Activated CD4-positive, alpha-beta T cell treated with anti-CD3 and anti-CD28 coated beads for 36 hours (primary cell): ENCODE measurements at places on chromosomes 1 and 21. TPM values are rescaled to one million over a fixed set of nuclear protein-coding genes. Genes with fewer than 3 reads are reported as not detected.
A peak's percentile ranks its signal among the peaks of the same experiment; 100 is the strongest.

DNA sequence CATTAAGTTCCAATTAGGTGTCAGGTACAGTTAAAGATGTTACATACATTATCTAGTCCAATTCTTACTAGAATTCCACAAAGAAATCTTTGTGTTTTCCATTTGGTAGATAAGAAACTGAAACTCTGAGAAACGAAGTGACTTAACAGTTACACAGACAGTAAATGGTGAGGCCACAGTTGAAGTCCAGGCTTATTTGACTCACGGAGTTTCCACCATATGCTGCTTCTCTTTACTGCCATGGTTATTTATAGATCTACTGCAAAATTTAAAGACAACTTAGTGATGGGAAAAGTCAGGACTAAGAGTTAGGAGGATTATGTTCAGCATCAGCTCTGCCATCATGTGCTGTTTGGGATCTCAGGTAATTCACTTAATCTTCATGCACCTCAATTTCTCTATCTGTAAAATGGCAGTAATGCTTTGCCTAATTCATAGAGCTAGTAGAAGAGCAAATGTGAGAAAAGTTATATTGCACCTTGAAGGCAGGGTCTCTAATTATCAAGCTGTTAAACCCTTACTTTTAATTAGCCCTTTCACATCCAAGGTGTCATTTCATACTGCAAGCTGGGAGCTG is 26.2 kb upstream of the SAMSN1 start:
- H3K4me3 ChIP-seq = no peak overlapping the region
- DNase-seq = peak; percentile 17
- no peaks in the 10 kb centered on the region for H3K36me3 ChIP-seq
- H3K27me3 ChIP-seq = no peaks in the 10 kb centered on the region

SPRR2F gene
- not detected for total RNA-seq

S100A14 gene
- 0.14 TPM for total RNA-seq

C1QA gene
- total RNA-seq = not detected

DNA sequence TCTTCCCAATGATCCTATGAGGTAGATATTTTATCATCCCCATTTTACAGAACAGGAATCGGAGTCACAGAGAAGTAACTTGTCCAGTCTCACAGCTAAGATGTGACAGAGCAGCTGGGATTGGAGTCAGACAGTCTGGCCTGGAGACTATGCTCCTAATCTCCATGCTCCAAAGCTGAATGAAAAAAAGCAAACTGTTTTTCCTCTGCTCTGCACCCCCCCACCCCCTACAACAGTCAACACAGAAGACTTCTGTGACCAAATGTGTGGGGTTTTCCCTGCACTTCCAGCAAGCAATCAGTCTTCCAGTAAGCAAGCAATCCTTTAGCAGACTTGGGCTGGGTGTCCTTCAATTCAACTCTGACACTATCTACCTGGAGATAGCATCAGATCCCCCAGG is 33.2 kb downstream of the KIRREL1 start:
- DNase-seq = no peak
- H3K4me1 ChIP-seq = no peaks in the 10 kb centered on the region
- no peaks in the 10 kb centered on the region for H3K27me3 ChIP-seq
- no peaks in the 10 kb centered on the region for H3K36me3 ChIP-seq

DNA sequence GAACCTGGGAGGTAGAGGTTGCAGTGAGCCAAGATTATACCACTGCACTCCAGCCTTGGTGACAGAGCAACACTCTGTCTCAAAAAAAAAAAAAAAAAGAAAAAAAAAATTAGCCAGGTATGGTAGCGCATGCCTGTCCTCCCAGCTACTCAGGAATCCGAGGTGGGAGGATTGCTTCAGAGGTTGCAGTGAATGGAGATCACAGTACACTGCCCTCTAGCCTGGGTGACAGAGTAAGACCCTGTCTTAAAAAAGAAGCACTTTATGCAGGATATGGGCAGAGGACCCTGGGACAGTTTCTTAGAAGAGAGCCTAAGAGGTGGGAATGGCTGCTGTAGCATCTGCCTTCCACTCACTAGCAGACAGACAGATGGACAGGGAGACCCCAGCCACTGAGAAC is 23.0 kb downstream of the IQGAP3 start:
- H3K36me3 ChIP-seq = no peaks in the 10 kb centered on the region
- H3K27ac ChIP-seq = no peak overlapping the region
- H3K4me1 ChIP-seq = peaks cover 4% of the 10 kb centered on the region
- H3K27me3 ChIP-seq = no peaks in the 10 kb centered on the region
- no peak for DNase-seq
- no peak overlapping the region for H3K4me3 ChIP-seq

PADI2 gene
- total RNA-seq = not detected

DNA sequence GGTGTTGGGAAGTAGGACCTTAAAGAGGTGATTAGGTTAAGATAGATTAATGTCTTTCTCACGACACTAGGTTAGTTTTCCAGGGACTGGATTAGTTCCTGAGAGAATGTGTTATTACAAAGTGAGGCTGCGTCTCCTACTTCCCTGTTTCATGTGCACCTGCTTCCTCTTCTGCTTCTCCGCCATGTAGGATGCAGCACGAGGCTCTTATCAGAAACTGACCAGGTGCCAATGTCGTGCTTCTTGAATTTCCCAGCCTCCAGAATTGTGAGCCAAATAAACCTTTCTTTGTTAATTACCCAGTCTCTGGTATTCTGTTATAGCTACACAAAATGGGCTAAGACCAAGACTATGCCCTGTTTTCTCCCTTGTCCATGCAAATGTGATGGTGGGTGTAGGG is 152.2 kb upstream of the LMO4 start:
- no peak overlapping the region for H3K27ac ChIP-seq
- DNase-seq = no peak
- peaks cover 20% of the 10 kb centered on the region for H3K27me3 ChIP-seq
- H3K4me3 ChIP-seq = no peak overlapping the region
- H3K4me1 ChIP-seq = no peaks in the 10 kb centered on the region

SUSD4 gene
- 1.9 TPM for total RNA-seq

DNA sequence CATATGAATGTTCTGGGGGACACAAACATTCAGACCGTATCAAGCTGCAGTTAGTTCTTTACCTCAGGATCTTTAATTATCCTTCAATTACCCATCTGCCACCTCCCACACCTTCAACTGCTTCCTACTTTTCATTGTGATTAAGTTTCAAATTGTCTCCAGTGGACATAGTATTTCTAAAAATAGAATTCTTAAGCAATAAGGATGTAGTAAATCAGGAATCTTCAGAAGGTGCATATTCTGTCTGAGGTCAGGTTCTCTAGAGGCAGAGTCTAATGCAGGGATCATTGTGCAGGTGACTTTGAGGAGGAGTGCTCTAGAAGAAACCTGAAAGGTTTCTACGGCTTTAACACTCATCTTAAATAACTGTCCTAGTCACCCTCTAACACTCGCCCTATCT is 102.6 kb upstream of the PPP2R5A start:
- no peak overlapping the region for H3K27ac ChIP-seq
- H3K36me3 ChIP-seq = no peaks in the 10 kb centered on the region
- H3K4me3 ChIP-seq = no peak overlapping the region
- DNase-seq = no peak
- H3K4me1 ChIP-seq = peaks cover 12% of the 10 kb centered on the region

DNA sequence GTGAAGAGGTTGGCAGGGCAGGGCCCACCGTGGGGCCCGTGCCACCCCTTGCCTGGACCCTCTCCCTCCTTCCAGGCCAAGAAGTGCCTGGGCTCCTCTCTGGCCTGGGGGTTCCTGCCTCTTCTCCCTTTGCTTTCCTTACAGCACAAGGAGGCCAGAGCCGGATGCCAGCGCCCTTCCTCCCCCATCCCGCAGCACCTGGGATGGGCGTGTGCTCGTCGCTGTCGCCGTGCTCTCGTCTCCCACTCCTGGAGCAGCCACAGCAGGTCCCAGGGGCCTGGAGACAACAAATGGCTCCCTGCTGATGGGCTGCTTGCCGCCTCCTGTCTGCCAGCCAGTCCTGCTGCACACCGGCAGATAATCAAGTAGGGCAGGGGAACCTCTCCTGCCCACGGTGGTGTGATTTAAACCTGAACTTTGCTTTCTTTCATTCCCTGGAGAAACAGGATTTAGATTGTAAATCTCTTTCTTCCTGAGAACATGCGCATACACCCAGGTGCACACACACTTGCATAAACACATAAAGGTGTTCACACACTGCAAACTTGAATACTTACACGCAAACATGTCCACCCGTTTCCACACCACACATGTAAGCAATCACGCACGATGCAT is 50.8 kb upstream of the POU3F1 start:
- no peaks in the 10 kb centered on the region for H3K4me1 ChIP-seq
- H3K27ac ChIP-seq = no peak overlapping the region
- no peaks in the 10 kb centered on the region for H3K36me3 ChIP-seq
- H3K4me3 ChIP-seq = no peak overlapping the region

DNA sequence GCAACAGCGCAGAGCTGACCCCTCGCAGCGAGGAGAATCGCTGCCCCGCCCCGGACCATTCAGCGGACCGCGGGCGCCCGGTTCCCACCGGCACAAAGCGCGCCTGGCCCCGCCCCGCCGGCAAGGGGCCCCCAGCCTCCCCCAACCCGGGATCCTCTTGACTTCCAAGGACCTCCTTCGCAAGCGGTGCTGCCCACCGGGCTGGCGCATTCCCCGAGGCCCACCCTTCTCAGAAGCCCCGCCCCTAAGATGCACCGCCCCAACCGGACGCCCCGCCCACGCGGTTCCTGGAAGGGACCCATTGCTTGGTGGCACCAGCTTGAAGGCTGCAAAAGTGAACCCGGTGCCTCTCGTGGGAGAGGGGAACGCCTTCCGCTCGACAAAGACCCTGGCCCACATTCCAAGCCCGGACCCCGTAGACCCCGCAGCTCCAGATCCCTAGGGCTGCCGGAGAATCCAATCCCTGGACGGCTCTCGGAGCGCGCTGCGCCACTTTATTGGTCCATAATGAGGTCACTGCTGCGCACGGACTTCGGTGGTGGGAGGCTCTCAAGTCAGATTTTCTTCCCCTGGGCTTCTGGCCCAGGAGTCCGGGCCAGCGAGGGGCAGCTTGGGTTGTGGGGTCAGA is 2.0 kb downstream of the HES3 start:
- H3K36me3 ChIP-seq = no peaks in the 10 kb centered on the region
- peak; percentile 73 for DNase-seq
- H3K27ac ChIP-seq = no peak overlapping the region
- peaks cover 54% of the 10 kb centered on the region for H3K27me3 ChIP-seq

DNA sequence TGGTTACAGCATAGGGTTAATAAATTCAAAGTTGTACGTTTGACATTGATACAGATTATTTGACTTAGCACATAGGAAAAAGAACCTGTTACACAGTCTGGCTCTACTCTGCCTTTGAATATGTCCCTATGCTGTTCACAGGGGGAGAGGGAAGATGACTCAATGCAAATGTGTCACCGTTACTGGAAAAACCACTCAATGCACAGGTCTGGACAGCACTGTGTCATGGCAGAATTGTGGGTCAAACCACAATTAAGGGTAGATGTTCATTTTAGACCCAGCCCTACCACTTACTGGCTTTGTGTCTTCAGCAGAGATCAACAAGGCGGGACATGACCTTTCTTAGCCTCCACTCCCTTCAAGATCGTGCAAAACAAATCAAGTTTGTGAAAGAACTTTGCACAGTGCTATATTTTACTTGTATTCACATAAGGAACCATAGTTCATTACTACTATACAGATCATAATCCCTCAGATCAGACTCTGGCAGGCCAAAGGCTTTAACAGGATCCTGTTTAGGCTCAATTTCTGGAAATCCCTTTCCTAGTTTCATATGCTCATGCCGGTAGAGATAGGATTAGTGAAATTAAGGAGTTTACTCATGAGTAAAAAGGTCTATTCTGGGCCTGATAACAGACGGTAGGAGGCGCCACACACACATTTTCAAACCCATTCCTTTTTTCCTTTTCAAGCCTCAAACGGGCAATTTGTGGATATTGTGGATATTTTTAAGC is 22.1 kb downstream of the EIF2D start:
- H3K36me3 ChIP-seq = peaks cover 75% of the 10 kb centered on the region
- peak; percentile 81 for DNase-seq
- peaks cover 65% of the 10 kb centered on the region for H3K4me1 ChIP-seq
- H3K4me3 ChIP-seq = peak overlapping the region; percentile 59

DNA sequence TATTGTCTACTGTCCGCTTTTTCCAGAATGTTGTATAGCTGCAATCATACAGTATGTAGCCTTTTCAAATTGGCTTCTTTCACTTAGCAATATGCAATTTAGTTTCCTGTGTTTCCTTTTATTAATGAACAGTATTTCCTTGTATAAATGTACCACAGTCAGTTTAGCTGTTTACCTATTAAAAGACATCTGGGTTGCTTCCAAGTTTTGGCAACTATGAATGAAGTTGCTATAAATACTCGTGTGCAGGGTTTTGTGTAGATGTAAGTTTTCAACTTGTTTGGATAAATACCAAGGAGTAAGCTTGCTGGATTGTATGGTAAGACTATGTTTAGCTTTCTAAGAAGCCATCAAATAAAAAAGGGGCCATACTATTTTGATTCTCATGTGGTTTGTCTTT is 24.4 kb upstream of the KCNJ6 start:
- H3K36me3 ChIP-seq = no peaks in the 10 kb centered on the region
- no peak for DNase-seq
- no peak overlapping the region for H3K4me3 ChIP-seq
- peaks cover 6% of the 10 kb centered on the region for H3K27me3 ChIP-seq

DNA sequence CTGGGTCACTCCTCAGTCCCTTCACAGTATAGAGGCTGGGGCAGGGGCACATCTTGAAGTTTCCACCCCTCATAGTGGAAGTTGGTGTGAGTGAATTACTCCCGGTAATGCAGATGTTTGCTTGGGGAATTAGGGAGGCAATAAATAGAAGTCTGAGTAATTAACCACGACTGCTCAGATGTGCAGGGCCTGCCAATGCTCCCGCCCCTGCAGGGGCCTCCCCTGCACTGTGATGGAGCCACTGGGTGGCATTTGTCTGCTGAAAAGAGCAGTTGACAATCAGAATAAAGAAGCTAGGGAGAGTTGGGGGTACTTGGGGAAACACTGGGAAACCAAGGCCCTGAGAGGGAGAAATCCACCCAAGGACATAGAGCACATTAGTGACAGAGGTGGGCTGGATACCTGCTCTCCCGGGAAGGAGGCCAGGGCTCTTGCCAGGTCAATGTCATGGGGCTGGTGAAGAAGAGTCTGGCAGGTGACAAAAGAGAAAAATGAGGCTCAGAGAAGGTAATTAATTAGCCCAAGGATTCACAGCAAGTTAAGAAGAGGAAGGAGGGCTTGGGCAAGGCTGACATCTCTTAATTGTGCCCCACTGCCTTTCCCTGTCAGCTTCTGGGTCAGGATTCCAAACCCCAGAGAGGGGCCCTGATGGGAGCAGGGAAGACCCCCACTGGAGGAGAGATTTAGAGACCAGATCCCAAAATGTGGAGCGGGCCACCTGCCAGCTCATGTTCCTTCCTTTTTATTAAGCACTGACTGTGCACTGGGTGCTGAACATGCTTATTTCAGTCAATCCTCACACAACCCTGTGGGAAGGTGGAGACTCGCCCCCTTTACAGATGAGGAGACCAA is 436.2 kb downstream of the MATN1 start:
- peaks cover 8% of the 10 kb centered on the region for H3K4me1 ChIP-seq
- no peaks in the 10 kb centered on the region for H3K36me3 ChIP-seq
- H3K27me3 ChIP-seq = peaks cover 12% of the 10 kb centered on the region
- DNase-seq = peak; percentile 10

PLA2G2C gene
- 0.43 TPM for total RNA-seq
